ENCODE measurements at places on chromosomes 7 and 10.

DNA sequence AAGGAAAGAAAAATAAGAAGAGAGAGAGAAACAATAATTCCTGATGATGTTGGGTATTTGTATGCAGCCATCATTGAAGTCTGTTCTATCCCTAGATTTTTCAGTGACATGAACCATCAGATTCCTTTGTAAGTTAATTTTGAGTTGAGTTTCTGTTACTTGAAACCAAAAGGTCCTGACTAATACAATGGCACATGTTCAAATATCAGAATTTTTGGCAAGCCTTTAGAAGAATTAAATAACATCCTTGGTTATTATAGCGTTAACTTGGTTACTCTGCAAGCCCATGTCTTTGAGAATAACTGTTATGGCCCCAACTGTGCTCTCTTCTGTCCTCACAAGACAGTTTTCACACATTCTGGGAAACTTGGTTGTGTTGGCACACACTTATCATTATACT is 66.5 kb downstream of the SYPL1 start:
- no peak for DNase-seq

DNA sequence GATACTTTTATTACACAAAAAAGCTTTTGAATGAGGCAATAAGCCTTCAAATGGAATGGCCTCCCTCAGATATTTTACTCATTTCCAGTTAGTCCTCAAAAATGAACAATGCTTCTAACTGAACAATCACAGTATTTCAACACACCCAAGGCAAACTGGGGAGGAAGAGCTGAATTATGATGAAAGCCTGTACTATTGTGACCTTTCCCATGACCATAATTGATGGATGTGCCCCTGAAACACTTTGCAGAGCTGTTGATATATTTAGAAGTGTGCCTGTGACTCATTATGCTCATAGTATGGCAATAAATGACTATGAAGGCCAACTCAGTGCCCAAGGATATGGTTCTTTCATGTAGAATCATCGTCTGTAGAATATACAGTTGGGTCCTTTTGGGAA is 248.1 kb downstream of the AHR start:
- no peak for DNase-seq

GRCh38 chr7:157411580-157411979 is 74.8 kb downstream of the DNAJB6 start:
- DNase-seq = peak; percentile 71

DNA sequence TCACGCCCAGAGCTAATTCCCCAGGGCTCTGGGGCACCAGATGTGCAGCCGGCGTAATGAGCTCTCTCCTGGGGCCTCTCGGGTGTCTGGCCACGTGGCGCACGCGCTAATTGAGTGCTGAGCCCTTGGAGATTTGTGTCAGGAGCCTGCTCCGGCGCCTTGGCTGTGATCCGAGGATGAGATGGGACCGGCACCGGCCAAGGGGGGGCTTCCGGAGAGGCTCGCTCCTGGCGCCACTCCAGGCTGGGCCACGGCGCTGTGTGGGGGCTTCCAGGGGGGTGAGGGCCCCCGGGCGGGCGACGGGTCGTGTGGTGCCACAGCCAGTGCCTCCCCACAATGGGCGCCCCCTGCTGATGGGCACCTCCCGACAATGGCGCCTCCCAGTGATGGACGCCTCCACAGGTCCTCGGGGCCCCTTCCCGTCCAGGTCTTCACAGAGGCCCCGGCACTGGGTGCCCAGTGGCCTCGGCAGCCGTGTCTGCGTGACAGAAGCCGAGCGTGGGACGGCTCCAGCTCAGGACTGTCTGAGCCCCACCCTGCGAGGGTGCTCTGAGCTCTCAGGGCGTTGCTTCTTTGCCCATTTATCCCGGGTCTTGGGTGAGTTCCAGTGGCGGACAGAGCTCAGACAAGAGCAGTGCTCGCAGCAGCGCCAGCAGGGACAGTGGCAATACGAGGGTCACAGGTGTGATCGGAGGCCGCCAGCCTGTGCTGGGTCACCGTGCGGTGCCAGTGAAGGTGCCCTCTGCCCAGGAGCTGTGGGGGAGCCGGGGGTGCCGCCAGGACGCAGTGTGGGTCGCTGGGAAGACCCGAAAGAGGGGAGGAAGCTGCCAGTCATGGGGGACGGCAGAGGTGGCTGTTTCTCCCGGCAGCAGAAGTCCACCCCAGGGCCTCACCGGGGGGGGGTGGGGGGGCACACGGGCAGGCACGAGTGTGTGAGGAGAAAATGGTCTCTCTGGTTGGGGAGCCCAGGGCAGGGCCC is 8.2 kb upstream of the NKX6-2 start:
- no peak for DNase-seq

DNA sequence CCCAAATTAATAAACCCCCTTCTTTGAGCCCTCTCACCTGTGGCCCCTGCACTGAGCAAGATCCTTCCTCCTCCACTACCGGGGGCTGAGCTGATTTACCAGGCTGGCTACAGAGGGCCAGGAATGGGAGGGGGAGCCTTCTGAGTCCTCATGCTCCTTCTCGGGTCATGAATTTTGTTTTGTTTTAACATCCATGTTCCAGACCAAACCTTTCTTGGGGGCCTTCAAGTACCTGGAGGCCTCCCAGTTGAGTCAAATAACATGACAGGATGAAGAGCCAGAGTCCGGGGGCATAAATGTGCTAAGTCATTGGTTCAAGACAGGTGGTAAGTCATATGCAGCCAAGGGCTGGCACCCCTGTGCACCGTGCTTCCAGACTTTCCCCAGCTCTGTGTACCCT is 39.6 kb downstream of the AFAP1L2 start:
- no peak for DNase-seq

DNA sequence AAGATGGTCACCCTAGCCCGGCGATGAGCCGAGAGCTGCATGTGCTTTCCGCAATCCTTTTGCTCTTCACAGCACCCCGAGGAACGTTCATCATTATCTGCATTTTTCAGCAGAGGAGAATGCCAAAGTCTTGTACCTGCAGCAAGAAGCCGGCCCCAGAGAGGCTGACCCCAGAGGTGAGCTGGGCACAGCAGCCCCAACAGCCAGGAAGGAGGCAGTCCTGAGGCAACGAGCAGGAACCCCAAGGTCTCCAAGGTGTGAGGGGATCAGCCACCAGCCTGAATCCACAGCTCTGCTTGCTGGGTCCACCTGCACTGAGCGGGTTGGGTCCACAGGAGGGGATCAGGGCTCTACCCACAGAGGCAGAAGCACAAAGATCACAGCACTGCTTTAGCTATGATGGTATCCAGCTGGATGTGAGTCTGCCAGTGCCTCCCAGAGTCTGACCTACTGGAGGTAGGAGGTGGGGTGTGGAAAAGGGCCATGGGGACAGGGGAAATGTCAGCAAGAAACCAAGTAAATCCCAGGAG is 16.8 kb upstream of the GDF10 start:
- DNase-seq = no peak

DNA sequence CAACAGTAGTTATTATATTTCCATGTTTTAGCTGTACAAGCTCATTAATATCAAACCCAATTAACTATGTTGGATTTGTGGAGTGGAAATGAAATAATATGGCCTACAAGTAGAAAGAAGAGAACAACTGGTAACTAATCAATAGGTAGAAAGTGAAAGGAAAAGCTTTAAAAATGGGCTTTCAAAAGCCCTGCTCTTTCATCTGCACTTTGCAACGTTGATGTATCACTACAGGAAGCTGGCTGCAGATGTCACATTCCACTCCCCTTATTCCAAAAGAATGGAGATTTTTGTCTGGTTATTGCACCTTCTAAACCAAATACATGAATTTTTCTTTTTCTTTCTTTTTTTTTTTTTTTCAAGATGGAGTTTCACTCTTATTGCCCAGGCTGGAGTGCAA is 11.7 kb upstream of the MKI67 start:
- DNase-seq = no peak

DNA sequence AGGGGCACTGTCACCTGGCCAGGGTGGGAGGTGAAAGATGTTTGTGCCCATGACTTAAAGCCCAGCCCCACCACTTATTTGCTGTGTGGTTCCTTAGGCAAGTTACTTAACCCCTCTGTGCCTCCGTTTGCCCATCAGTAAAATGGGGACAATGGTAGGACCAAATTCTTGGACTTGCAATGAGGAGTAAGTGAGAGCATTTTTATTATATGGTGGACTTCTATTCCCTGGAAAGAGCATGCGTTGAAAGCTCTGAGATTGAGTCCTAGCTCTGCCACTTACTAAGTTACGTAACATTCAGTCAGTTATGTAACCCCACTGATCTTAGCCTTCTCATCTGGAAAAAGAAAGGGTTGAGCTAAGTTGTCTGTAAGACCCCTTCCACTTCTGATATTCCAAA is 18.8 kb downstream of the VSIR start:
- DNase-seq = no peak

GRCh38 chr7:42107484-42108240 is 129.3 kb downstream of the GLI3 start:
- peak; percentile 37 for DNase-seq

GRCh38 chr10:113541549-113541927 is 11.3 kb upstream of the HABP2 start:
- DNase-seq = no peak

DNA sequence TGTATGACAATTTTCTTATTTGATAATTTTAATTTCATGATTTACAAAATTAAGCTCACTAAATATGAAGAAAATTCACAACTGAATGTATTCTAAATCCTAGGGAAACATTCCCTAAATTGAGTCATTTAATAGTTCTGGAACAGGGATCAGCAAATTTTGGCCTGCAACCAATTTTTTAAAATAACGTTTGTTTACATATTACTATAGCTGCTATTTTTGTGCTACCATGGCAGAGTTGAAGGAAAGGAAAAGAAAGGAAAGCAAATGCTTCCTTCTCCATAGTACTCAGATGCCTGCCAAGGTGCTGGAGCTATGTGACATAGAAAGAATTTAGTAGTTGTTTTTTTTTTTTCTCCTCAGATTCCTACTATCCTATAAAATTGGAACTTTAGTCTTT is 1307.7 kb upstream of the LRRTM3 start:
- DNase-seq = no peak

GRCh38 chr10:30812018-30812851 is 182.7 kb upstream of the LYZL2 start:
- DNase-seq = no peak

DNA sequence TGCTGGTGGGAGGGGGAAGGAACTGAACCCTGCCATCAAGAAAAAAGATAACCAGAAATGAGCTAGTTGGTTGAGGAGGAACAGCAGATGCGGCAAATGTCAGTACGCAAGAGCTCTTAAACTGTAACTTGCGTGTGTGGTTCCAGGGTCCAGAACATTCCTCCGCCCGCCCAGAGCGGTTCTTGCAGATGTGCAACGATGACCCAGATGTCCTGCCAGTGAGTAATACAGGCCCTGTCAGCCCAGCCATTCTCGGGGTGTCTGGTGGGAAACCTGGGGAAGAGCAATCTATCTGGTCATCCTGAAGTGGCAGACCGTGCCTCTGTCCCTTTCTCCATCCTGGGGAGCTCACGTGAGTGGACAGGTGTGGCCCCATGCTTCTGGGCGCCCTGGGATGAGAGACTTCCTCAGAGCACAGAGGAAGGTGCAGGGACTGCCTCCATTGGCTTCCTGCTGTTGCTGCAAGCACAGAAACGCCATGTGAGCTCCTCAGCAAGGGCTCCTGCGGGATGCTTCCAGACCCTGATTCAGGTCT is 50.5 kb upstream of the ZMIZ2 start:
- DNase-seq = no peak

GRCh38 chr7:152521420-152522337 is 85.9 kb upstream of the KMT2C start:
- DNase-seq = no peak

- DNase-seq = no peak
Observed at GRCh38 chr7:81482600-81483186, 287.2 kb downstream of the HGF start.

DNA sequence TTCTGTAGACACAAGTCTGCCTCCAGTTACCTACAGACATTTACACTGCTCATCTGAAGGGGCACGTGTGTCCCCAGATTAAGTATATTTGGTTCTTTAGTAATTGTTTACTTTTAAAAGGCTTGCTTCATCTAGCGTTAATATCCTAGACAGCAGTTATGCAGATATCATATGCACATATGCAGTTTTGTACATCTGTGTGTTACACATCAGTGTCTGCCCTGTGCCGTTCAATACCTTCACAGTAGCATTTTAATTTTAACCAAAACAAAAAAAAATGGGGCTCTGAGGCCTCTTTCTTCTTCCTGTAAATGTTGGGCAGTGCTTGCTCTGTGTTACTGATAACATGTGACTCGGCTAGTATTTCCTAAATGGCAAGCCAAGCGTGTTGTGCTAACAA is 331.4 kb upstream of the MGMT start:
- DNase-seq = no peak

- no peak for DNase-seq
Observed at GRCh38 chr10:4024516-4025245, 239.7 kb upstream of the KLF6 start.

DNA sequence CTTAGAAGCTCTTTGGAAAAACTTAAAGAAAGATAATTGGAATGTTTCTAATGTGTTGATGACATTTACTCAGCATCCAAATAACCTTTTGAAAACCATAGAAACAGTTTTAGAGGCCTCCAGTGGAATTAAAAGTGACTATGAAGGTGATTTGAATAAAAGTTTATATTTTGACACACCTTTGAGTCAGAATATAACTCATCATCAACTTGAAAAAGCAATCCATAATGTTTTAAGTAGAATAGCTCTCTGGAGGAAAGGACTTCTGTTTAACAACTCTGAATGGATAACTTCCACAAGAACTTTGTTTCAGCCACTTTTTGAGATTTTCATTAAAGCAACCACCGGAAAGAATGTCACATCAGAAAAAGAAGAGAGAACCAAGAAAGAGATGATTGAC is 108.2 kb downstream of the ABCA13 start:
- no peak for DNase-seq

DNA sequence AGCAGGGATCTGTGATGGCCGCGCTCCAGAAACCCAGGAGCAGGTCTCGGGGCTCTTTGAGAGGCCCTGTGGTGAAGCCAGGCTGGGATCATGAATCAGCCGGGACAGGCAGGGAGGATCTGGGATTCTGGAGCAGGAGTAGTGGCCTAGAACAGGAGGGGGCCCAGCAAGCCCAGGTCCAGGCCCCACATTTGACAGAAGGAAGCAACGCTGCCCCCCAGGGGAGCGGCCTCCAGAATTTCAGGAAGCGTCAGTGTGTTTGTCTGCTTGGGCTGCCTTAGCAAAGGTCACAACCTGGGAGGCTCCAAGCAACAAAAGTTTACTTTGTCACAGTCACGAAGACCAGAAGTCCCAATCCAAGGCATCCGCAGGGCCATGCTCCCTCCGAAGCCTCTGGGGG is 36.8 kb downstream of the CLRN3 start:
- DNase-seq = no peak

Data from WTC11 (cell line).